ENCODE measurements at places on chromosomes 13 and 19.
A peak's percentile ranks its signal among the peaks of the same experiment; 100 is the strongest.

GRCh38 chr13:75610466-75610865 is 25.7 kb upstream of the LMO7 start:
- no peak for DNase-seq

DNA sequence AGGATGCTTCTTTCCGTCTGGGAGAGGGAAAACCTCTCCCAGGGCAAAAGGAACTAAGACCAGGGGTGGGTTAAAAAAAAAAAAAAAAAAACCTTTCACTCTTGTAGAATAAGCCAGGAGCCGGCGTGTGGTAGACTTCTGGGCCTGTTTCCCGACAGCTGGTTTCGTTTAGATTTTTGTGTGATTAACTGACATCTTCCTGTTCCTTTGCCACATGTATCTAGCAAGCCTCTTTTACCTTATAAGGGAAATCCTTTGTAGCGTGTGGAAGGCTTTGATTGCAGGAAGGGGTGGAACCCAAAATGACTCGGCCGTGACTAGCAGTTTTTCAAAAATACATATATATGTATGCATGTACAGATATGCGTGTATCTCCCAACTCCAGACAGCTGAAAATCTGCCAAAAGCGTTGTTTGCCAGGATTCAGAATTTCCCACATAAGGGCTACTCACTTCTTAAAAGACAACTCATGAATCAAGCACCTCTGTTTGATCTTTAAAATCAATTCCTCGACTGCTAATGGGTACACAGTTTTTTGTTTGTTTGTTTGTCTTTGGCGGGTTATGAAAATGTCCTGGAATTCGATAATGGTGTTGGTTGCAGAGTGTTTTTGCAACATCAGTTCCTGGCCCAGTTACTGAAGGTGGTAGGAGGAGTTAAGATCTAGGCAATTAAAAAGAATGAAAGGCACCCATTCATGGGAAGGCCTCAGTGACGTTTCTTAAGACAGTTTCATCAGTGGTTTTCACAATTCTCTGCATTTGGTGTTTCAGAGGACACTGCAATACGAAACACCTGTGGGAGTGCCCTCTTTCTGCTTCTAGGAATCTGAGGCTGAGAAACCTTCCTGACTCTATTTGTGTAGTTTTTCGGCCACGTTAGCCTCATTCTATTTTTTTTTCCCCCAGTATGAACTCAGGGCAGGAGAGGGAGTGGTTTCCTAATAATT is 2.7 kb downstream of the TPM4 start:
- DNase-seq: peak; percentile 98

GRCh38 chr19:40610396-40611064 is 9.4 kb downstream of the LTBP4 start:
- peak; percentile 16 for DNase-seq

GRCh38 chr19:9819596-9819909 is 674 bp upstream of the FBXL12 start:
- no peak for DNase-seq

DNA sequence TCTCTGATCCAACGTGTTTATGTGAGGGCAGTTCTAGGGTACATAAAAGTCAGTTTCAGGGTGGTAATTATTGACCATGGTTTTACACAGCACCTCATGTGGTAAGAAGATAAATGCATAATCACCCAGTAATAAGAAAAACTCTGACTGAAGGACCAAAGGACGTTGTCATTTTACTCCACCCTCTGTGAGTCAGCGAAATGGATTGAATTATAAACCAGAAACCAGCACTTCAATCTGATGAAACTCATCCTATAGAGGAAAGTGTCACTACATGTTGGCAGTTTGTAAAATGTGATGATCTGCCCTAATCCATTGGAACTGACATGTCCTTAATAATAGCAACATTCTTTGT is 406.8 kb downstream of the KLF5 start:
- DNase-seq: no peak

DNA sequence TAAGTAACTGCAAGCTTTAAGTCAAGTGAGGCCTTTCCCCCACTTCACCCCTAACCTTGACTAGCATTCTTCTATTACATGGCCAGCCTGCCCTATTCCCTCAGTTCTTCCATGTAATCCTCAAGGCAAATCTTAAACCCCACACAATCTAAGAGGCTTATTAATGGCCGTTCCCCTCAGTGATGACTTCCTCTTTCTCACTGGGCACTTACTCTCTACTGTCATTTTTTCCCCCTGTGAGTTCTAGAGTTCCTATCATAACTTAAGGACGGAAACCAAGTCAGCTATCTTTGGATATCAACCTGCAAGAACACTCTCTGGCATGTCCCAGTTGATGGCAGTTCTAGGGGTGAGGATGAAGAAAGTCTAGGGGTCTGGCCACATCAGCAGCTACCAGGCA is 131.2 kb downstream of the DCLK1 start:
- no peak for DNase-seq

GRCh38 chr19:34316741-34317301 is 48.2 kb upstream of the GPI start:
- no peak for DNase-seq

- no peak for DNase-seq
These were observed 257.6 kb downstream of the DLEU7 start for GRCh38 chr13:50585674-50586413.

- no peak for DNase-seq
These were observed 8.8 kb downstream of the ZIC2 start for GRCh38 chr13:99990126-99990977.

GRCh38 chr13:28268800-28269223 is 130.5 kb downstream of the PAN3 start:
- peak; percentile 53 for DNase-seq

- no peak for DNase-seq
These were observed 159.6 kb upstream of the ZNF536 start for GRCh38 chr19:30212574-30212973.

- DNase-seq: no peak
These were observed 17.1 kb downstream of the PCCA start for GRCh38 chr13:100106005-100106404.

- DNase-seq: no peak
These were observed 58.6 kb downstream of the WASF3 start for GRCh38 chr13:26616126-26616525.

GRCh38 chr13:64556376-64556775 is 2673.8 kb downstream of the PCDH9 start:
- DNase-seq: no peak

DNA sequence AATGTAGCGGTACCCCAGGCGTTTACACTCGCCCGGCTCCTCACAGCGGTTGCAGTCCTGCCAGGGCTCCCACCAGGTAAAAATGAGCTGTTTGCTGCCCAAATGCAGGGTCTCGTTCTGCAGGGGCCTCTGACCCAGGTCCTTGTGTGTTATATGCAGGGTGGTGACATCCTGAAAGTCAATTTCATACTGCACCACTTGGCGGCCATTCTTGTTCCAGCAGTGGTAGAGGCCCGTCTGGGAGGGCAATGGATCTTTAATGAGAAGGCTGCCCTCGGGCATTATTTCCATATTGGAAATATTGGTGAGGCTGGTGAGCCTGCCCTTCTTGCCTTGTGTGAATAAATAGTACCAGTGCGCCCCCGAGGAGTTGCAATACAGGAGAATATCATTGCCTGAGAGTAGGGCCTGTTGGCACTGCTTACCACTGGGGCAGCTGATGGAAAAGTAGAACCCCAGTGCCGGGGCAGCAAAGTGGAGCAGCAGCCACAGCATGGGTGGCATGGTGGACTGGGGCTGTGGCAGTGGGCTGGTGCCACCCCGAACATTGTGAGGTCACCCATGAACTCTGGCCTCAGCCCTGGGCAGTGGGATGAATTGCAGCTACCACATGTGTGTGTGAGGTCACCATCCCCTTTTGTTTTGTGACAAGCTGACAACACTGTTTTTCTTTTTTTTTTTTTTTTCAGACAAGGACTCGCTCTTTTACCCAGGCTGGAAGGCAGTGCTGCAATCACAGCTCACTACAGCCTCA is at the start of gene FAM187B:
FAM187B (minus strand) TSS at position 563 of the 754 bp plus-strand sequence; CDS start at position 504, 59 bp downstream.
- DNase-seq: no peak

- DNase-seq: no peak
These were observed 11.2 kb downstream of the AP3D1 start for GRCh38 chr19:2140138-2140569.

- DNase-seq: peak; percentile 99
These were observed at the start of gene ILF3 for GRCh38 chr19:10653732-10654609. Gene ILF3, plus strand, starts transcription at chr19:10654346. Its CDS starts 16,260 bp downstream, at chr19:10670606.

- DNase-seq: peak; percentile 11
These were observed 4.9 kb upstream of the ERCC1 start for GRCh38 chr19:45428384-45429231.

DNA sequence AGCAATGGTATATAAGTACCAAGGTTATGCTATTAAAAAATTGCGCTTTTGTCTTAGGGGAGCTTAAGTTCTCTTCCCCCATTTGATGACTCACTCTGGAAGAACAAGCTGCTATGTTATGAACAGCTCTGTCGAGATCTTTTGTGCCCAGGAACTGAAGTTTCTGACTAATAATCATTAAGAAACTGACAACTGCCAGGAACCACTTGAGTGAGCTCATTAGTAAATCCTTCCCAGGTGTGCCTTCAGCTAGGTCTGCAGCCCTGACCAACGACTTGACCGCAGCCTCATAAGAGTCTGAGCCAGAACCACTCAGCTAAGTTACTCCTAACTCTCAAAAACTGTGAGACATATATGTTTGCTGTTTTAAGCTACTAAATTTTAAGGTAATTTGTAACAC is 147.8 kb downstream of the SLITRK6 start:
- DNase-seq: no peak

DNA sequence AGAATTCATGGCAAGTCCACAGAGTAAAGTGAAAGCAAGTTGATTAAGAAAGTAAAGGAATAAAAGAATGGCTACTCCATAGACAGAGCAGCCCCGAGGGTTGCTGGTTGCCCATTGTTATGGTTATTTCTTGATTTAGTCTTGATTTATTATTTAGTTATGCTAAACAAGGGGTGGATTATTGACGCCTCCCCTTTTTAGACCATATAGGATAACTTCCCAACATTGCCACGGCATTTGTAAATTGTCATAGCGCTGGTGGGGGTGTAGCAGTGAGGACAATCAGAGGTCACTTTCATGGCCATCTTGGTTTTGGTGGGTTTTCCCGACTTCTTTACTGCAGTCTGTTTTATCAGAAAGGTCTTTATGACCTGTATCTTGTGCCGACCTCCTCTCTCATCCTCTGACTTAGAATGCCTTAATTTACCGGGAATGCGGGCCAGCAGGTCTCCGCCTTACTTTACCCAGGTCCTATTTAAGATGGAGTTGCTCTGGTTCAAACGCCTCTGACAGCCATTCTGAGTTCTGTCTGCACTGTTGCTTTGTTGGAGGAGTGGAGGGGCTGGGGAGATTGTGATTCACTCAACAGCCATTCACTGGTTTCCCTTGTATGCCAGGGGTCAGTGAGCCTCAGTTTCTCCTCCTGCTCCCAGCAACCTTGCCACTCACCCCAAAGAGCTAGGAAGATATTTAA is 27.6 kb downstream of the HPN start:
- no peak for DNase-seq

GRCh38 chr13:48400090-48400694 is 12.7 kb downstream of the LPAR6 start:
- DNase-seq: no peak

DNA sequence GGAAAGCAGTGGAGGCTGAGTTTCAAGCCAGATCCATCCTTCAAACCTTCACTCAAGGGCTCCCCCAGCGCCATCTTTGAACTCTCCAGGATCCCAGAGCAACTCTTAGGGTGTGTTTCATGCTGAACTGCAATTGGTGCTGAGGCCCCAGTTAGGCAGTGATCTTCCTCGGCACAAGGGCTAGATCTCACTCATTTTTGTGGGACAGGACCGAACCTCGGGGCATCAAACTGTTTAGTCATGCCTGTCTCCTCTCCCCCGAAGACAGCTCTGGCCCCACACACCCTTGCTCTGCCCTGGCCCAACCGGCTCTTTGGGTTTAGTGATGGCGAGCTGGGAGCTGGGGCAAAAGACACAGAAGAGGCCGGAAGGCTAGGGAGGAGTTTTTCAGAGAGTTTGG is 115.1 kb downstream of the NUFIP1 start:
- DNase-seq: no peak

DNA sequence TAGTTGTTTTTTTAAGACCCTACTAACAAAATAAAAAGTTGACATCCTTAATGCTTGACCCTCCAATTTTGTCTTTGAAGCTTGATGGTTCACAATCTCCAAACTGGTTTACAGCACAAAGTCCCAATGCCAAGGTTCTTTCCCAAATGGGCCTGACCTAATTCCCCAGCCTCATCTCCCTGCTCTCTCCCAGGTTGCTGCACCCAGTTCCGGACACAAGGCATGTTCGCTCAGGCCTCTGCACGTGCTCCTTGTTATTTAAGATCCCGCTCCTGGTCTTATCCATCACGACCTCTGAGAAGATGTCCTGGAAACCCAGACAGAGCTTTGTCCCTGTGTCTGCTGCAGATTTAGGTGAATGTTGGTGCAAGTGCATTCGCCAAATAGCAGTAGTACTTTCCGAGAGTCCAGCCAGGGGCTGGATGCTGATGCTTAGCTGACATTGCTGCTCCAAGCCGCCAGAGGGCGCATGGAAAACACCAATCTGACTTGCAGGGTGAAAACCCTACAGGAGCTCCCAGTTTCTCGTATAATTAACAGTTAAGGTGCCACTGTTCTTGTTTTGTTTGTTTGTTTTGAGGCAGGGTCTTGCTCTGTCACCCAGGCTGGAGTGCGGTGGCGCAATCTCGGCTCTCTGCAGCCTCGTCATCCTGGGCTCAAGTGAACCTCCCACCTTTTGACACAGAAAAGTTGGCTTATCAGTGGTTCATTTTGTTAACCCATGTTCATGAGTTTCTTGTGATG is 18.5 kb downstream of the LYPD3 start:
- DNase-seq: peak; percentile 77

DNA sequence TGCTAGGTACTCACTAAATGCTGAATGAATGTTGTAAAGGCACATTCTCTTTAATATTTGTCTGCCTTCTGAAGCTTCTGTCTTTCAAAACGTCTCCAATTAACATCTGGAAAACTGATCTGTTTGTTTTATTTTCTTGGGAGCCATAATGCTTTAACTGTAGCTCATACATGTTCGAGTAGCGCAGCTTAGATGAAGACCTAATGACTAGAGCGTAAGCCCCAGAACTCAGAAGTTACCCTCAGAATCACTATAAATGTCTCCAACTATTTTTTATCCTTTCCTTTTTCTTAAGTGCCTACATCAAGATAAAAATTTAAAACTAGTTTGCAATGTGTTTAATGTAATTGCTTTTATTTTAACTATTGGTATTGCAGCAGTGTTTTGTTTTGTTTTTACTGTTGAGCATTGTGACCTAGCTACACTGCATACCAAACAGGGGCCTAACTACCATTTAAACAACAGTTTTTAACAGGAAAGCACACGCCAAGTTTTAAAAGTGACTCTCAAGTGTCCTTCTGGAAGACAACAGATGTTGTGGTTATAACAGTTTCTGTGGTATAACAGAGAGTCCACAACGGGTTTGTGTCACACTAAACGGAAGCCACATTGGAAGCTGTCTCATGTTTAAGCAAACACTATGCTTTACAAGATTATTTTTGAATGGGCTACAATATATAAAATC is 42.0 kb downstream of the MRPL57 start:
- peak; percentile 79 for DNase-seq

DNA sequence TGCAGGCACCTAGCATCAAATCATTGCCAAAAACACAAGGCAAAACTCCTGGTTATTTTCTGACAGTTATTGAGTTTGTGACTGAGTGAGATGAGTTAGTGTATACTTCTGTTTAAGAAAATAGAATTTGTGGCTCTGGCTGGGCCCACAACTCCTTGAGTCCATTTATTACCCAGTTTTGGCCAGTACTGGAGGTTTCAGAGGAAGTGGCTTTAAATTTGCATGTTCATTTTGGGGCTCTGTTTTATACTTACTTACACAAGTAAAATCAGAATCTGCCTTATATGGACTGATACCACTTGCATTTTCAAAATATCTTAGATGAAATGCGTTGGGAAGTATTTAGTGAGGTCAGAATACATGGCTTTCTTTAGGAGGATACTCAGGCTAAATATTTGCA is 29.0 kb downstream of the TNFSF11 start:
- no peak for DNase-seq
